Stimulated activated CD8-positive, alpha-beta memory T cell treated with anti-CD3 and anti-CD28 coated beads, Interleukin-4, amount 100 ng/mL, for 4 hours (primary cell): ENCODE measurements at places on chromosomes 11 and 22.

- DNase-seq: no peak
Measured at GRCh38 chr11:117435326-117435725, 107.7 kb downstream of the CEP164 start.

GRCh38 chr11:74204701-74205100, 33.6 kb downstream of the PPME1 start:
- no peak for DNase-seq

GRCh38 chr22:38760477-38761201, 4.8 kb upstream of the SUN2 start:
- DNase-seq: no peak

DNA sequence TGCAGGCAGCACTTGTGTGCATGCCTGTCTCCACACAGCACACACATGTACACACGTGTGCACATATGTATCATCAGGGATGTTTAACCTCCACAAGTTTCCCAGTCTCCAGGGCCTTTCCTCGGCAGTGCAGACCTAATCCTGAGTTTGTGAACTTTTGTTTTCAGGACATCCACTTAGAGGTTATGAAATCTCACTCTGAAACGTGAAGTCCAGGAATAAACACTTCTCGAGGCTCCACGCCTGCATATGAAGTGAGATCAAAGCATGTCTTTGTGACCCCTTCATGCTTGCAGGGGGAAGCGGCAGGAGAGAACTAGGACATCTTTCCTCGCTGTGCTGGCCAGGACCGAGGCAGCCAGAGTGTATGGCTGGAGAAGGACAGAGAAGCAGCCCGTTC, 3.1 kb downstream of the SHISAL1 start:
- no peak for DNase-seq

GRCh38 chr11:70775386-70776075, 377.2 kb downstream of the CTTN start:
- DNase-seq: no peak

DNA sequence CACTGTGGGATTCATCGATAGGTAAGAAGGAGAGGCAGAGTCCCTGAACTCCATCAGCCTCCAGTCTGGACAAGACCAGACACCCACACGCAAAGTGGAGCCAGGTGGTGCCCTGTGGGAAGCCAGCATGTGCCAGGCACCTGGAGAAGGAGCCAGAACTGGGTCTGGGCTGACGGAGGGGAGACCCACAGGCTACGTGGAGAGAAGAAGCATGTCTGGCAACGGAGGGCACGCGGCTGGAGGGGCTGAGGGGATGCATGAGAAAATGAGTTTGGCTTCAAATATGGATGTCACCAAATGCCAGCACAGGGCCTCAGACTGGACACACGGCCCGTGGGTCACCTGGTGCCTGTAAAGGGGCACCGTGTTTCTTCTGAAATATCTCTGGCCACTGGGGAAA, 55.7 kb downstream of the LINC01488 start:
- DNase-seq: no peak

- DNase-seq: no peak
Measured at GRCh38 chr22:33812360-33812977, 107.8 kb downstream of the LARGE1 start.
